ENCODE measurements at places on chromosomes 1 and 21.

- no peak for DNase-seq
These were observed 39.5 kb downstream of the COQ8A start for GRCh38 chr1:226979517-226980121.

DNA sequence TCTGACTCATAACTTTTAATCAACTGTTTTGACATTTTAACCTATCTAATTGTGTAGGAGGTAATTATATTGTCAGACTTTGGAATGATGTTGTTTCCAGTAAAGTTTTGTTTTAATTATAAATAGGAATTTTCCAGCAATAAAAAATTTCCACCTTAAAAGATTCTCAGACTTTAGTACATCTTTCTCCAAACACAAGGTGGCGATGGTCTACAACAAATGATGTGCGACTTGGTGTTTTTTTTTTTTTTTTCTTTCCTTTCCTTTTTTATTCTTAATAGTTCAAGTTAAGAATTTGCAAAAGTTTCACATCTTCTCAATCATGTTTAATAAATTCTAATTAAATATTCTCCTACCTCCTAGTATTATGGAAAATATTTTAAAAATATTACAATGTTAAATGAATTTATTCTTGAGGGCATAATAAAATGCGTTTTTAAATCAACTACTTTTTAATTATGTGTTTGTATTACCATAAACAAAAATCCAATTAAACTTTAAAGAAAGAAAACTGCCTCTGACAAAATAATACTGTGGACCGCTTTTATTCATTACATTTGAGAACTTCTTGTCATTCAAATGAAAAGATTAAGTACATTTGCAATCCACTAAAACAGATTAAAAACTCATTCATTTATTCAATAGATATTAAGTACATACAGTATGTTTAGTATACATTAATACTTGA lies 4.4 kb upstream of the ADAMTS1 start:
- no peak for DNase-seq

DNA sequence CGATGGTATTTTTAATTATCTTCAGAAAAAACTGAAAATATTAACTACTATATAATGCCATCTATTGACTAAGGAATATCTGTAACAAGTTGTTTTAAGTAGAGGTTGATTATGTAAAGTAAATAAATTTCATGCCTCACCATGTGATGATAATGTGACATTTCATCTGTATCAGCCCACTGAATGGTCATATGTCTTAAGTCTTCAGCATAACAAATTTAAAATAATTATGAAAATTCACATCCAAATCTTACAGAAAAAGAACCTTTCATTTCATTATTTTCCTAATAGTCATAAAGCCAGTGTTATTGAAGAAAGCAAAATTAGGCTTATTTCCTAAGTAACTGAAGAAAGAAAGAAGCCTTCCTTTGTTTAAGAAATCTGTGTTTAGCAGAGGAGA lies 72.6 kb downstream of the ITGB3BP start:
- DNase-seq = no peak

DNA sequence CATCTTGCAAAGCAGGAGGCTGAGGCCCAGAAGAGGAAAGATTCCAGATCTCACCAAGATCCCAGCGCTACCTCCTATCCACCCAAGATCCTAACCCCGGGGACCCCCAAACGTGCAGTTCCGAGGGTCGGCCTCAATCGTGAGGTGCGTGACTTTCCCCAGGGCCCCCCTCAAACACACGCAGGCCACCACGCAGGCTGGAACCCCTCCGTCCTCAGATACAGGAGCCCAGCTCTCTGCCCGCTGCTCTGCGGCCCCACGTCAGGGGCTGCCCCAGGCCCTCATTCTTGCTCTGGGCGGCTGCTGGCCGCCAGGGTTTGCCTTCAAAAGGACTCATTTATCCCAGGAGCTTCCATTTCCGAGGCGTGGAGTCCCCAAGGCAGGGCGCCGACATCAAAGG lies 39.9 kb downstream of the KRTAP10-1 start:
- DNase-seq = no peak

GRCh38 chr1:110040548-110040947 lies 6.1 kb downstream of the STRIP1 start:
- DNase-seq = no peak

GRCh38 chr1:228547464-228547792 lies 60.2 kb downstream of the RNF187 start:
- no peak for DNase-seq

DNA sequence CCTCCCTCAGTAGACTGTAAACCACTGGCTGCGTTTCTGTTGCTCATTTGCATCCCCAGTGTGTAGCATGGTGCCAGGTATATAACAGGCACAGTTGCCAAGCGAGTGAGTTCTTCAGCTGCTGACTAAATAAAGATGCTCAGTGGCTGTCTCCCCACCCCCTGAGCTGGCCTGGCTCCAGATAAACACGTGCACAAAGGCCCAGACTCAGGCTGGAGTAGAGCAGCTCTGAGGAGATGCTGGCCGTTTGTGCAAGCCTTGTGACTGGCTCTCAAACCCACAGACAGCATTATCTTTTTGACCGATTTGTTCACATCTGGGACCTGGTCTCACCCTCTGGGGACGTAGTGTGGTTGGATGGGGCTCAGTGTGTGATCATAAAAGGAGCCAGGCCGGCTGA lies 7.1 kb downstream of the CHRNB2 start:
- no peak for DNase-seq

All from T-helper 22 cell (primary cell).